COR-L47 (cell line): ENCODE measurements at places on chromosomes 1 and 21.

DNA sequence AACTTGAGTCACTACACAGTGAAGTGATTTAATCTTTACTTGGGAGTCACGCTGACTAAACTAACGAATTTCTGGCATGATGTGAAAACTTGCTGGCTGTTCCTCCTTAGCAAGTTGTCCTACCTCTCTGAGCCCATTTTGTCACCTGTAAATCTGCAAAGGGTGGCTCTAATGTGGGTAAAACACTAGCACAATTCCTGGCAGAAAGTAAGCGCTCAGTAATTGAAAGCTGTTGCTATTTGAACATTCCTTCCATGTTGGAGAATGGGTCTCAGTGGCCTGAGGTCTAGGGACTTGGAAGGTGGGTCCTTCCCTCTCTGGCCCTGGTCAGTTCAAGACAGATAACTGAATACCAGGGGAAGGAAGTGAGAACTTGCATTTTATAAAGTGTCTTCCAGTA is 309.0 kb upstream of the PROX1 start:
- DNase-seq: no peak

- no peak for DNase-seq
These were observed 1.4 kb downstream of the PPP2R5A start for GRCh38 chr1:212286556-212287131.

DNA sequence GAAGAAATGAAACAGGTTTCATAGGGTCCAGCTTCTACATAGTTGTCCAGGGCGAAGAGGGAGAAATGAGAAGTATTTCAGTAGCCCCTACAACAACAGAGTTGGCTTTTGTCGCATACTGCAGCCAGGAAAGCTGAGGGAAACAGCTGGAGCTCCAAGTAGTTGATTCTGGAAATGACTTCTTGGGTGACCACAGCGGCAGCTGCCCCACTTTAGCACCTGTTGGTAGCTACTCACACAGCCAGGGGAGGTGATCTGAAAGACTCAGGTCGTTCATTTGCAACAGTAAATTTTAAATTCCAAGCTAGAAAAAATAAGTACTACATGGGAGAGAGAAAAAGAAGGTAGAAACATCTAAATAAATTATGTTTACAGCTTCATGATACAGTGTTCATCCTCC is 2.3 kb downstream of the TTC13 start:
- no peak for DNase-seq

GRCh38 chr1:188244681-188245080 is 1415.9 kb downstream of the PLA2G4A start:
- no peak for DNase-seq

- no peak for DNase-seq
These were observed 301.7 kb upstream of the VAMP3 start for GRCh38 chr1:7469255-7469938.

GRCh38 chr1:42964044-42964812 is 5.6 kb upstream of the SLC2A1 start:
- no peak for DNase-seq

- DNase-seq: no peak
These were observed 13.0 kb downstream of the OSBPL9 start for GRCh38 chr1:51629918-51630317.

DNA sequence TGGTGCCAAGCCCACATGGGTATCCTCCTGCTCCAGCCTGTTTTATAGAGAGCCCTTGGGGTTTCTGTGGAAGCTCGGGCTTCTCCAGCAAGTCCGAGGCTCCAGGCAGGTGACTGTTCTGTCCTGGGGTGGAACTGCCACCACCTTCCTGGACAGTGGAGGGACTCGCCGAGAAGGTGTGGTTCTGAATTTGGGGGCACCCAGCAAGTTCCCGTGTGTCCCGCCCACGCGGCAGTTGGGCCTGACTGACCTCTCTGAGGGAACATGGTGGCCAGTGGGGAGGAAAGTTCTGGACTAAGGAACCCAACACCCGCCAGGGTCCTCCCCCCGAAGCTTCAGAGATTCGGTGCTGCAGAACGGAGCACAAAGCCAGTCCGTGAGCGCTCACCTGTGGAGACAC is 158.1 kb upstream of the C1orf174 start:
- DNase-seq: no peak

- DNase-seq: no peak
These were observed 58.4 kb downstream of the SIPA1L2 start for GRCh38 chr1:232571523-232571922.
